ENCODE measurements at places on chromosomes 2 and 18.

DNA sequence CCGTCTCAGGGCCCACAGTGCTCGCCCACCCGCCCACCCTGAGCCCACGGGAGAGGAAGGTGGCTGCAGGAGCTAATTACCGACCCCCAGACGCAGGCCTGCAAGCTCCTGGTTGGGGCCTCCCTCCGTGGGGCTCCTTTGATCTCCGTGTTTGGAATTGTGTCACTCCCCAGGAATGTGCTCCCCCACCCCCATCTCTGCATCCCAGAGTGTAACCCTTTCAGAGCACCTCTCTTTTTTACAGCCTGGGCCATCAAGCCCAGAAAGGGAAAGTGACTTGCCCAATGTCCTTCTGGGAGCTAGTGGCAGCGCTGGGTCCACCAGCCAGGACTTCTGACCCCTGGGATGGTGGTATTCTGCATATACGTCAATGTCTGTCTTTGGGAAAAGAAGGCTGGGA, 335.1 kb downstream of the CYRIA start:
- no peak for DNase-seq

- no peak for DNase-seq
Observed at GRCh38 chr18:60404486-60405085, 32.0 kb upstream of the MC4R start.

- DNase-seq: no peak
Observed at GRCh38 chr2:226066391-226066790, 666.9 kb downstream of the NYAP2 start.

GRCh38 chr2:27379836-27380625, 503 bp downstream of the ZNF513 start:
- peak; percentile 69 for DNase-seq

DNA sequence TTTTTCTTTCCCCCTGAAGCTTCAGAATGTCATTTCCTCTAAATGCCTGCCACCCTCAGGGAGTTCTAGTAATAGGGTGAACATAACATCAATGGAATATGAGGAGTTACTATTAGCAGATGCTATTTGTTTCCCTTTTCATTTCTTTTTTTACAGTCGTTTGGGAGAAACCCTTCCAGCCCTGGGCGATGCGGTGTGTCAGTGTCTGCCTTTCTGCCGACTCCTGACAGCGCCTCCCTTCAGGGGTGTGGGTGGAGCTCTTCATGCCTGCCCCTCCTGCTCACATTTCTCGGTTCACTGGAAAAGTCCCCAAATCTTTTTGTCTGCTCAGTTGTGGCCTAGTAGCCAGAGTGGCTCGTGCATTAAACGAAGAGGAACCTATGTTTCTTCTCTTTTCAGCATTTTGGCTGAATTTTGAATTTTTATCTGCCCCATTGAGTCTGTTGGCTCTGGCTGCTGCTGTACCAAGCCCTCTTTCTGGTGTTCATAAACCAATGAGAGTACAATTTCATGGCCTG, 72.3 kb downstream of the FMNL2 start:
- peak; percentile 58 for DNase-seq

DNA sequence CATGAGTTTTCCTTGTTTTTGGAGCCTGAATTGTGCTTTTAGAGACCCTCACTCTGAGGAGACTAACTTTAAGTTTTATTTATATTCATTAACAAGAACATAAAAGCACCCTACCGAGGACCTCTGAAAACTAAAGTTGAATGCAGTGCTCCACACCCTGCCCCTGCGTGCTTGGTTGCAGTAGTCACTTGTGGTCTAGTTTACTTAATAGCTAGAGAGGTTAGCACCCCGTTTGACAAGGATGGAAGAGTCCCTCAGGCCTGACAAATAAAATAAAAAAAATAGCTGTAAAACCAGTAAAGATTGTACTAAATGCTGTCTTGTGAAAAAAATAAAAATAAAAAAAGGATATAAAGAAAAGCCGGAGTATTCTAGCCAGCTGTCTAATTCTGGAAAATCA, 395.2 kb downstream of the MTX2 start:
- DNase-seq: no peak

DNA sequence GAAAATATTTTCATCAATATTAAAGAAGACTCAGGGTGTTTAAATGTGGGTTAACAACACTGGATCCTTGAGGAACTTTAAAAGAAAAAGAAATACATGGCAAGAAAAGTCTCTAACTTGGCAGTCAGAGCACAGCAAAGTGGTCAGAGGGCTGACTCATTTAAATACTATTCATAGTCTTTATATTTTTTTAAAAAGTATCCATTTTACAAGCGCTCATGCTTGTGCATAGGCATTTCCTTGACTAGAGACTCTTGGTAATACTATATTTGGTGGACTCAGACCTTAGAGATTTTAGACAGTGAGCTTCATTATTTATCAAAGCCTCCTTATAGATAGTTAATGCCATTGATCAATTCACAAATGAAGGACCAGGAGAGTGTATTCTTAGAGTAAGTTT, 110.2 kb downstream of the ABCA12 start:
- DNase-seq: no peak

DNA sequence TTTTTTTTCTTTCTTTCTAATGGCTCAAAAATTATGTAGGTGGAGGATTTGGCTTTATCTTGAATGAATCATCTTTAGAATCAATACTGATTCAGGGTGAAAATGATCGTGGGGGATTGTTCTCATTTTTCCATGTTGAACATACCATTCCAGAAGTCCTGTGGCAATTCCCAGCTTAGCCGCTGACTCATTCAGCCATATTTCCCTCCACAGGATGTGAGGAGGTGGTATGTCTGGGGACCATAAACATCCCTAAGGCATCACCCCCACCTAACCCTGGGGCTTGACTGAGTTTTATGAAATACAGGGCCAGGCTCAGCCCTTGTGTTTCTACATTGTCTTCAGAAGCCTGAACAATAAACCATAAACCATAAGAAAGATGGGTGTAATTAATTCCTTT, 92.7 kb upstream of the FN1 start:
- no peak for DNase-seq

DNA sequence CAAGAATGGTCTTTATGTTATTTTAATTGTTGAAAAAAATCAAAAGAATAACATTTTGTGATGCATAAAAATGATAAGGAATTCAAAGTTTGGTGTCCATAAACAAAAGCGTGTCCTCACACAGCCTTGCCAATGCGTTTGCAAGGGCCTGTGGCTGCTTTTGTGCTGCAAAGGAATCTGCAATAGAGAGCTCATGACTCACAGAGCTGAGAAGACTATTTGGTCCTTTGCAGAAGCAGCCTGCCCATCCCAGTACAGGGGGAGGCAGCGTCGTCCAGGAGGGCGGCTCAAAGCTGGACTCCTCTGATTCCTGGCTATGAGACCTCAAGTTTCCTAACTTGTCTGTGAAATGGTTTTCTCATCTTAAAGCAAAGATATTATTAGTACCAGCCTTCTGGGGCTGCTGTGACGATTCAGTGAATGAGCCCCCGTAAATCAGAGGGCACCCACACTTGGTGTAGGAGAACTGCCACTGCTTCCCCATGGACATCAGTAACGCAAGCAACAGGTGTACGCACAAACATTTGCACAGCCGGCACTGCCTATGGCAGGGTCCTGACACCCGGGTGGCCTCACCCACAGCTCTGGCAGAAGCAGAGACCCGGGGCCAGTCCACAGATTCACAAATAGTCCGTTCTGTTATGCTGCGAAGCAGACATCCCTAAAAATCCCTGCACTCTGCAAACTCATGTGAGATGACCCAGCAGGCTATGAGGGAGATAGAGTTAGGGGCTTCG, 70.6 kb upstream of the ASAP2 start:
- no peak for DNase-seq

- DNase-seq: no peak
Observed at GRCh38 chr18:7901657-7902056, 334.5 kb downstream of the PTPRM start.

- no peak for DNase-seq
Observed at GRCh38 chr2:46780801-46781445, 134.7 kb downstream of the MCFD2 start.

DNA sequence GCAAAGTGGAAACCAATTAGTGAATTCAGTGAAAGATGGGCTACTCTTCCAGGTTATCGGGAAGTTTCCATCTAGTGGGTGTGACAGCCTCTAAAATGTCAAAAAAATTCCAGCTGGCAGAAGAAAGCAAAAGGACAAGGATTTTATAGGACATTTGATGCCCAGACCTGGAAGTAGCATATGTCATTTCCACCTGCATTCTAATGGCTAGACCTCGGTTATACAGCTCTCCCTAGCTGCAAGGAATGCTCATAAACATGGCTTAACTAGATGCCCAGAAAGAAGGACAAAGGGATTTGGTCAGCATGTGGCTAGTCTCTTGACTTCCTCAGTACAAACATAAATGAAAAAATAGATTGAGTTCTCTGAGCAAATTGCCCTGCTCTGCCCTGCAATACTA, 215.4 kb downstream of the NYAP2 start:
- no peak for DNase-seq

DNA sequence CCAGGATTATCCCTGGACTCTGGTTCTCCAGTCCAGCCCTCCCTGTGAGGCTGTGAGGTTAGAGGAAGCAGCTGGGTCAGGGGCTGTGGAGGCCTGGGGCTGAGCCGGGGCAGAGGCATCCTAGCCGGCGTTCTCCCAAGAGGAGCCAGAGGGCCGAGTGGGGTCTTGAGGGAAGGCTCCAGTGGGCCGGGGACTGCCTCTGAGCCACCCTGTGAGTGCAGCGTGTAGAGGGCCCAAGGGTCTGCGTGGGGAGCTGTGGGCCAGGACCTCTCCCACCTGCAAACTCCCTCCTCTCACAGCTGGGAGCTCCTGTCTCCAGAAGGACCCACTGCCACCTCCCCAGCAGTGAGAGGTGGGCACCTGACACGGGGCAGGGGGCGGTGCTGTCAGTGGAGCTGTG, 41.0 kb downstream of the GLI2 start:
- DNase-seq: no peak

GRCh38 chr2:30823452-30823851, 16.2 kb upstream of the CAPN13 start:
- no peak for DNase-seq

GRCh38 chr18:74918276-74918790, 290.6 kb downstream of the PTGR3 start:
- no peak for DNase-seq

DNA sequence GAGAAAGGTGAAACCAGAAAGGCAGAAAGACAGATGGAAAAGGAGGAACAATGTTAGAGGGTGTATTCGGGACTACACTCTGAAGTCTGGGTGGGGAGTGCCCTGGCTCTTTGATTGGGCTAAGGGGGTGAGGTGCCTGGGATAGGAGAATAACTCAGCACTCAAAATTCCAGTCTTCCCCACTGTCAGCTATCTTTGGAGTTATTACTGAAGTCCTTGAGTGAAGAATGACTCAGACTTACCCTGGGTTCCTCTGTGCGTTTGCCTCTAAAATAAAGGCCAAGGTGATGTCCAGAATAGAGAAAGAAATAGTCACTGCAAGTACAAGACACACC, 151.8 kb upstream of the SERPINE2 start:
- DNase-seq: no peak

GRCh38 chr2:3277050-3277747, 100.4 kb downstream of the EIPR1 start:
- DNase-seq: no peak

GRCh38 chr2:24482251-24482971, 8.6 kb upstream of the NCOA1 start:
- peak; percentile 78 for DNase-seq

DNA sequence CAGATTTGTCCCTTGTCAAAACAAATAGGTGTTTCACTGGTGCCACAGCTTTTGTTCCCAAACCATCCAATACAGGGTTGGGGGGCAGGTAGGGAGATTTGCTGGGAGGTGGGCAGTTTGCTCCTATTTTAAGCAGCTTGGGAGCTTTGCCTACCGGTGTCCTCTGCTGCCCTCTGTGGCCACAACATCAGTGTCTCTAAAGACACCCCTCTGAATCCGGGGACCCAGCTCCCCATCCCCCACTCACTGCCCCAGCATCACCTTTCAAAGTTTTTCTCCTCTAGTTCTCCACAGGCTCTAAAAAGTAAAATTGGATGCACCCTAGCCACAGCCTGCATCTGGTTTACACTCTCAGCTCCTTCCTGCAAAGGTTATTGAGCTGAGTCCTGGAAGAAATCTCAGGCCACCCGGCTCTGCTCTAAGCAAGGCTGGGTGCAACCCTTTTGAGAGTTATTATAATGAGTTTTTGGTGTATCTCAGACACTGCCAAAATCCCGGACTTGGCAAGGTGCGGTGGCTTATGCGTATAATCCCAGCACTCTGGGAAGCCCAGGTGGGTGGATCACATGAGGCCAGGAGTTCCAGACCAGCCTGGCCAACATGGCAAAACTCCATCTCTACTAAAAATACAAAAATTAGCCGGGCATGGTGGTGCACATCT, 2.9 kb upstream of the EPAS1 start:
- DNase-seq: peak; percentile 40

- peak; percentile 72 for DNase-seq
Observed at GRCh38 chr2:88234760-88235159, 64.6 kb downstream of the THNSL2 start.

DNA sequence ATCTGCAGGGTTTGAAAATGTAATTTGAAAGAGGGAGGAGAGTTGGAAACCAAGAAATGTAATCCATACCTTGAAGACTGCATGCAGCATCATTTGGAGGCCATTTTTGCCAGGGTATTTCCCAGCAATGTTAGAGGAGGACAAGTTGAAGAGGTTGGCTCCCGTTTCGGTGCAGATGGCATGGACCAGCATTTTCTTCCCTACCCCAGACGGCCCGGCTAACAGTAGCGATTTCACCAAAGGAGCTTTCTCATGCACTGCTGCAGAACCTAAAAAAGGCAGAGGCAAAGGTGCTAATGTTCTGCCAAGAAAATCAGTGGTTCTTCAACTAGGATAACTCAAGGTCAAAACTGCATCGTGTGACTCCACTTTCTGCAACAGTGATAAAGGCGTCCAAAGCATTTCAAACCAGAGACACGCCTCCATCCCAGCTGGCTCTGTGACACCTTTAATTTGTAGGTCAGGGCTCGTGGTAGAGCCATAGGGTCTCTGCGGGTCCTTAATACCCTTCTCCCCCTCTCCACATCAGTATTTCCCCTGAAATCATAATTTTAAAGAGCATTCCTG, 99.6 kb upstream of the ASB18 start:
- no peak for DNase-seq

DNA sequence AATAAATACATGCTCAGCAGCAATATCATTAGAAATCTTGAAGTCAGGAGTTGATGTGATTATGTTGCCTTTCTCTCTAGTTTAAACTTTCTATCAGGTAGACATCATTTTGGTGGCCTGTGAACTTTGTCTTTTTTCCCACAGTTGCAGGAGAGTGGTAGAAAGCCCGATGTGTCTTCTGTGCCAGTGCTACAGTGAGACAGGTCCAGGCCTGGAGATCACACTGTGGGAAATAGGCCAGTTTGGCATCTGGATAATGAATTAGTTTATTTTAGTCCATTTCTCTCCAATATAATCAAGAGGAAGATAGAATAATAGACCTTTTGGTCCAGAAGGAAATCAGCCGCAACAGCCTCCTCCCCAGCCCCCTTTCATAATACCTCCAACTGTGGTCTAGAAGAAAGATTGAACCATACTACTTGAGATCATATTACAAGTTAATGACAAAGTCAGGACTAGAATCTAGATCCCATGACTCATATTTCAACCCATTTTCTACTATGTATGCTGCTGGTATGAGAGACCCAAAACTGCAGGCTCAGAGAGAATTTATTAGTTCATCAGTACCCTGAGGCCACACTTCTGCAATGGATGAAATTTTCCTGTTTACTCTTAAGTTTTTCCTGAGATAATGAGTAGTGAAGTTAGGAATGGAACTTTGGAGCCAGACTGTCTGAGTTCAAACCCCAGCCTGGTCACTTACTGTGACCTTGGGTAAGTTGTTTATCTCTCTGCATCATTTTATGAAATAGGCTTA, 20.6 kb downstream of the KCMF1 start:
- DNase-seq: no peak
